Muscle of arm (tissue), 14 donors: ENCODE measurements at places on chromosomes 4 and X.

DNA sequence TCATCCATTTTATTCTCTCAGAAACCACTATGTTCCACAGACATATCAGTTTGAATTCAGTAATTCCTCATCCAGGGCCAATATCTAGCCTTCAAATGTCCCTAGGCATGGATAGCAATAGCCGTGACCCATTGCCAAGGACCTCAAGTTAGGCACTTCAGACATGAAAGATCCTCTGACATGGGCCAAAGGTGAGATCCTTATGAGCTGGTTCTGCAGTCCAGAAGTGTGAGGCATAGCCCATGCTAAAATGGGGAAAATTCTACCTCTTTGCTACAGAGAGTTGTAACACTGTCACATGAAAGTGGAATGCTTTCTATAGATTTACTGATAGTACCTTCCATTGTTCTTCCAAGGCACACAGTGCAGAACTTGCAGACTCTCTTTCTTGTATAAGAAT is 349.7 kb upstream of the GALNT7 start:
- no peak for DNase-seq

DNA sequence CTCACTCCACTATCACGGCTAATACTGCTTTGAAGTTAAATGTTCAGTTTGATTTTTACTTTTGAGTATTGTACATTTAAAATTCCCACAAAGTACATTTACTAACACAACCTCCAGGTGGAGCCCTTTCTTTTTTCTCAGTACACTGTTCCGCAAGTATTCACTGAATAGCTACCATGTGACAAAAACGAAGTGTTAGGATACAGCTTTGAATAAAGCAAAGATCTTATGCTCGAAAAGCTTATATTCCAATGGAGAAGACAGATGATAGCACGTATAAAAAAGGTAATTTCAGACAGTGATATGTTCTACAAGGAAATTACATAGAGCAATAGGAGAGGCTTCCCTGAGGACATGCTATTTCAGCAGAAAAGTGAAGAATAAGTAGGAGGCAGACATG is 60.7 kb upstream of the ABCG2 start:
- peak; percentile 55 for DNase-seq

DNA sequence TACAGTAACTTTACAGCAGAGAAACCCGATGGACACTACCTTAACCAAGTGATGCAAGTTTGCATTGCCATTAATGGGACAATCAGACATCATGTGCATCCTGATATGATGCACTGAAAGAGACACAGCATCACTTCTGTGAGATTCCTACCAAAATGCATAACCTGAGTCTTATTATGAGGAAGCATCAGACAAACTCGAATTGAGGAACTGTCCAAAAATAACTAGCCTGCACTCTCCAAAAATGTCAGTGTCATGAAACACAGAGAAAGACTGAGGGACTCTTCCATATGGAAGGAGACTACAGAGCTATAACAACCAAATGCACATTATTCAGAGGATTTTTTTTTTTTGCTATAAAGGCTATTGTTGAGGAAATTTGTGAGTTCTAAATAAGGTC is 66.6 kb upstream of the IQSEC2 start:
- no peak for DNase-seq

GRCh38 chrX:100407784-100408712 is 2.0 kb downstream of the PCDH19 start:
- no peak for DNase-seq

GRCh38 chr4:79030973-79031372 is 91.7 kb upstream of the PAQR3 start:
- DNase-seq: no peak

- no peak for DNase-seq
Measured at GRCh38 chr4:9936129-9936644, 85.1 kb downstream of the SLC2A9 start.

- DNase-seq: no peak
Measured at GRCh38 chr4:70583952-70584834, 7.9 kb upstream of the AMBN start.

DNA sequence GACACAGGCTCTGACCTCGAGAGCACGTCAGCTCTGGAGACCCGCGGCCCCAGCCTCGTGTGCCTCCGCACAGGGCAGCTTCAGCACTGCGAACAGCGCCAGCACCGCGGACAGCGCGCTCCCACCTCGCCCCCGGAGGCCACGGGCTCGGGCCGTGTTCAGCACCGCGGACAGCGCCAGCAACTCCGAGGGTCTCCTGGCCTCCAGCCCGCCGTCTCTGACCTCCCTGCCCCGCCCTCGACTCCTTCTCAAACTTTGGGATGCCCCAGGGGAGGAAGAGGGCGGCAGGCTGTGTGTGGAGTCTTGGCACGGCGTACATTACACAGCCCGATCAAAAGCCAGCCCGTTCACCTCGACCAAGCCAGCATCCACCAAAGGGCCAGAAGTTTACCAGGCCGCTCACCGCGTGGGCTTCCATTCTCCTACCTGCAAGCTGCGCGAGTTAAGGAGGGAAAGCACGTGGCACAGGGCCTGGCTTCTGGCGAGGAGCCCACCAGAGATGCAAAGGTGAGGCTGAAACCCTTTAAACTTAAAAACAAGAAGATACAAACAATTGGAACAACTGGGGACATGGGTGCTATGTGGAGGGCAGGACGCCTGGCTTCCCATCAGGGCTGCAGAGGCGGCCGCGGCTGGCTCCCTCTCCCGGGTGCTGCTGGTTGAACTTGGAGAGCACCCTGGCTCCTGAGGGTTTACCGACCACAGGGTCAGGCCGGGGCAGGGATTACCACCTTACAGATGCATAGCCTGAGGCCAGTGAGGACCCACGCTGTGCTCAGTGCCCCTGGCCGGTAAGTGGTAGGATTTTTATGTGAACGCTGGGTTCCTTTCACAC is 4.5 kb upstream of the NKX1-1 start:
- DNase-seq: peak; percentile 78
